ENCODE measurements at places on chromosomes 3 and 15. TPM values are rescaled to one million over a fixed set of nuclear protein-coding genes. Genes with fewer than 3 reads are reported as not detected.

Gene INKA1
- total RNA-seq: 2.9 TPM

Gene MYO5C
- 2.3 TPM for total RNA-seq

Gene SLC28A1
- total RNA-seq: 0.46 TPM

Gene SKOR1
- total RNA-seq: 0.11 TPM

Gene MESP2
- total RNA-seq: 0.13 TPM

Gene RPSA
- total RNA-seq: 389 TPM

Gene CHRNB4
- not detected for total RNA-seq

Gene GPR62
- total RNA-seq: not detected

Gene ZNF502
- total RNA-seq: 4.1 TPM

Gene PARP16
- 4.4 TPM for total RNA-seq

Gene CPNE9
- total RNA-seq: not detected

GRCh38 chr3:195039180-195039843 lies 231.6 kb downstream of the XXYLT1 start:
- no peak for DNase-seq

- no peak for DNase-seq
Observed at GRCh38 chr3:144636833-144637232, 665.2 kb downstream of the DIPK2A start.

GRCh38 chr15:99907698-99908097 lies 174.5 kb upstream of the LYSMD4 start:
- no peak for DNase-seq

DNA sequence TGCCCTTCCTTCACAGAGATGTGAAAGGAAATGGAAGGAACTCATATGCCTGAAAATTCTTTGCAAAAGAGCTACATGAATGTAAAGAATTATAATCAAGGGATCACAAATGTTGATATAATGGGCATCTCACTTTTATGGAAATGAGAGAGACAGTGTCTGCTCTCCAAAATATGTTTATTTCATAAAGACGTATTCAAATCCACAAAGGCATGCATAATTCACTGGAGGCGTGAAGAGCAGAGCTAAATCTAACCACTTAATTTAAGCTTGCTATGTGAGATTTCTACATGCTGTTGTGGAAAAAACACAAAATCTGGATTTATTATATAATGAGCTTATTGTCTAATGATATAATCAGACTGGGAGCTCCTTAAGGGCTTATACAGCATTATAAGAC lies 469.1 kb downstream of the RAP2B start:
- DNase-seq: no peak

- no peak for DNase-seq
Observed at GRCh38 chr3:52531860-52532516, 1.7 kb downstream of the NT5DC2 start.

GRCh38 chr15:69806287-69806915 lies 291.3 kb downstream of the TLE3 start:
- DNase-seq: no peak

GRCh38 chr3:107682580-107682979 lies 159.8 kb downstream of the BBX start:
- DNase-seq: no peak

- no peak for DNase-seq
Observed at GRCh38 chr3:111794711-111795110, 64.4 kb upstream of the PHLDB2 start.

DNA sequence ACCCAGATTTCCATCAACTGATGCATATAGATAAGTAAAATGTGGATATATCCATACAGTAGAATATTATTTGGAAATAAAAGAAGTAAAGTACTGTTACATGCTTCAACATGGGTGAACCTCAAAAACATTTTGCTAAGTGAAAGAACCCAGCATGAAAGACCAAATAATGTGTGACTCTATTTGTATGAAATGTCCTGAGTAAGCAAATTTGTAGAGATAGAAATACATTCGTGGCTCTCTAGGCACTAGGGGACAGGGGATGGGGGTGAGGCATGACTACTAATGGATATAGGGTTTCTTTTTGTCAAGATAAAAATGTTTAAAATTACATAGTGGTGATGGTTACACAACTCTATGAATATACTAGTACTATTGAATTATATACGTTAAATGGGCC lies 163.7 kb downstream of the KLHL25 start:
- no peak for DNase-seq

DNA sequence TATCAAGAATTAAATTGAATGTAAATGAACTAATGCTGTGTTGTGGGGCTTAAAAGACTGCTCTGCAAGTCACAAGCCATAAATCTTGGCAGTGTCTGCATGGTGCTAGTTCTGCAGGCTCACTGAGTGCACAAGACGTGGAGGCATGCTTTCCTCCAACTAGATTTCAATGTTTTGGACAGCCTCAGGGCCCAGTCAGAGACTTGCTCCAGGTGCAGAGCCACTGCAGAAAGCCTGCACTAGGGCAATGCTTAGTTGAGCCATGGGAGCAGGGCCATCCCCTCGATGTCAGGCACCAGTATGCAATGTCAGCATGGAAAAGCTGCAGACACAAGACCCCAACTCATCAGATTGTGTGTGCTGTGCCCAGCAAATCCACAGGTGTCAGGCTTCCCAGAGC lies 234.5 kb upstream of the CDIN1 start:
- no peak for DNase-seq

- no peak for DNase-seq
Observed at GRCh38 chr3:100776746-100777145, 67.5 kb downstream of the TFG start.

DNA sequence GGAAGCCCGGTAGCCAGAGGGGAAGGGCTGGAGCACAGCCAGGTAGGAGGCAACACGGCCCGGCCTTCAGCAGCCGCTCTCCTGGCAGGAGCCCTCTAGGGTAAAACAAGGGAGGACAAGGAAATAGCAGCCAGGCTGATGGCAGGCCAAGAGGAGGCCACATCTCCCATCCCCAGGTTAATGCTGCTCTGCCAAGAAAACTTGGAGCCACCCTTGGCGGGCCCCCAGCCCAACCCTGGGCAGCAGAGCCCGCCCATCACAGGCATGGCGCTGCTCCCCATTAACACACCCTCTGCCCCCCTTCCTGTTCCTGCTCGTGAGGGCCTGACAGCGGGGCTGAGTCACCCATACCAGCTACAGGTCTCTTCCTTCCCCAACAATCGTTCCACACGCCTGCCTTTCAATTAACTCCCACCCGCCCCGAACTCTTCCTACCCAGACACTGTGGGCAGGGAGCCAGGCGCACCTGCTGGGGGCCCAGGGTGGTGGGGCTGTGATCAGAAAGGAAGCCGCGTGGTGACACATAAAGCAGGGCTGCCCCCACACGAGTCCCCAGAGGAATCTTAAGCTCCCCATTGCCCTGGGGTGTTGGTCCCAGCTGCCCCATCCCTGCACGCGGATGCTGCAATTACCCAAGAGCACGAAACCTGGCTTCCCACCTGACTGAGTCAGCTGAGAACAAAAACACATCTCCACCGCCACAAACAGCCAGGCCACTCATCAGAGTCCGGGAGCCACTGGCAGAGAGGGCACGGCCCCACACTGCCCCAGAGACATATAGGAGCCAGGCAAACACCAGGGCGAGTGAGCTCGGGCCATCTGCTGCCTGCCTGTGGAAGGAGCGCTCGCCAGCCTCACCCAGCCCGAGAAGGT lies at the start of gene C15orf62:
Gene C15orf62 (plus strand): TSS at position 707 of the 873 bp plus-strand sequence. CDS start 516 bp downstream, outside the sequence.
- DNase-seq: no peak

DNA sequence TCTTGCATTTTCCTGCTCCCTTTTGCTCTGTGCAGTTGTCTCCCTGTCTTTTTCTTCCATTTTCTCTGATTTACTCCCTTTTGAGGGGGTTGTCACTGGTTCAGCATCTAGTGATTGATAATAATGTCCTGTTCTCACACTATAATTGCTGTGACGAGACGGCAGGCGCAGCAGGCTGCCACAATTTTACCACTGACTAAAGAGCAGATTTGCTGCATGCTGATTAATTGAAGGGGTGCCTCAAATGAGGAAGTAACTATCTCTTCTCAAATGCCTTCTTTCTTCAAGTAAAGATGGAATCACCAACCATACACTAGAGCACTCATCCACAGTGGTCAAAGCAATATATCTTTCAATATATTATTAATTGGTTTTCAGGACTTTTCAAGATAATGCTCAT lies 219.3 kb downstream of the CBLB start:
- no peak for DNase-seq

DNA sequence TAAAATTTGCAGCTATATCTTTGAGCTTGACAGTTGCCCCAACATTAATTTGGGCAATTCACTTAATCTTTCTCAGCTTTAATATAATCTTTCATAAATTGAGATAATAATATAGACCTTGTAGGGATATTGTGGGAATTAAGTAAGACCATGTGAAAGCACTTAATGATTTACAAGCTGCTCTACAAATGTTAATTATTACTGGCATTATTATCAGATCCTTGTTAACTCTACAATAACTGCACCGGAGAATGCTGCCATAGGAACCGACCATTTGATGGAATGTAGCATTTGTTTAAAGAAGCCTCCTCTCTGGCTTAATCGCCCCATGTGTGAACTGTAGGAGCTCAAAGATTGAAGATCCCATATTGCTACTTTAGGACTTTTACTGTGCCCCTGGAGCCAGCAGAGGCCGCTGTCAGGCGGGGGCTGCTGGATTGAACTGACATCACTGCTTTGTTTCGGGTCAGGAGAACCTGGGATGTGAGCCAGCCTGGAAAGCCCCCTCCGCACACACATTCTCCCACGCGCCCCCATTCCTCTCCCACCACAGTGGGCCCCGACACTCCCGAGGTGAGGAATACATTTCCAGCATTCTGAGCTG lies 154.2 kb upstream of the TNIK start:
- DNase-seq: no peak

DNA sequence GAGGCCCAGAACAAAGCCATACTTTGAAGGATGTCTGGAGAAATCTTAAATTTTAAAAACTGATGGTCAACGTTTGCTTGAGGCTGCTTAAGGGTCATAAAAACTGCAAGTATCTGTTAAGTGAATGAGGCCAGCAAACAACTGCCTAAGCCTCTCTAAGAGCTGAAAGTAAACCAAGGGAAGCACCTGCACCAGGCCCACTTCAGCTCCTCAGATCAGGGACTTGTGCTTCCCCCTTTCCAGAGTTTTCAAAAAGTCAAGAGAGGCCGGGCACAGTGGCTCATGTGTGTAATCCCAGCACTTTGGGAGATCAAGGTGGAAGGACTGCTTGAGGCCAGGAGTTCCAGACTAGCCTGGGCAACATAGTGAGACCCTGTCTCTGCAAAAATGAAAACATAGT lies 9.1 kb downstream of the FBXL22 start:
- DNase-seq: no peak

DNA sequence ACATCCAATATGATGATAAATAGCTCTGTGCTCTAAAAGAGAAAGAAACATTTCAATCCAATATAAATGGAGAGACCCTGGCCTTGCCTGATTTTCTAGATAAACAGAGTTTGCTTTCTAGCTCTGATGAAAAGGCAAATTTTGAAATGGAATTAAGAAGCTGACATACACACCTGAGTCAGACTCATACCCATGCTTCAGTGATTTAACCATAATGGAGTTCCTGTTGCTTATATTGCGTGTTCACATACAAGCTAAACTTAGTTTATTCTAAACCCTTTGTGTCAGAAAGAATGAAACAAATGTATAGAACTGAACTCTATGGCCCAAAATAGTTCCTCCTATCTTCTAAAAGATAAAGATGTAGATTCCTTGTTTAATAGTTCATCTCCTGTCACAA lies 760.8 kb upstream of the ARPP21 start:
- DNase-seq: no peak

GRCh38 chr3:27456554-27456953 lies 27.6 kb downstream of the SLC4A7 start:
- no peak for DNase-seq

DNA sequence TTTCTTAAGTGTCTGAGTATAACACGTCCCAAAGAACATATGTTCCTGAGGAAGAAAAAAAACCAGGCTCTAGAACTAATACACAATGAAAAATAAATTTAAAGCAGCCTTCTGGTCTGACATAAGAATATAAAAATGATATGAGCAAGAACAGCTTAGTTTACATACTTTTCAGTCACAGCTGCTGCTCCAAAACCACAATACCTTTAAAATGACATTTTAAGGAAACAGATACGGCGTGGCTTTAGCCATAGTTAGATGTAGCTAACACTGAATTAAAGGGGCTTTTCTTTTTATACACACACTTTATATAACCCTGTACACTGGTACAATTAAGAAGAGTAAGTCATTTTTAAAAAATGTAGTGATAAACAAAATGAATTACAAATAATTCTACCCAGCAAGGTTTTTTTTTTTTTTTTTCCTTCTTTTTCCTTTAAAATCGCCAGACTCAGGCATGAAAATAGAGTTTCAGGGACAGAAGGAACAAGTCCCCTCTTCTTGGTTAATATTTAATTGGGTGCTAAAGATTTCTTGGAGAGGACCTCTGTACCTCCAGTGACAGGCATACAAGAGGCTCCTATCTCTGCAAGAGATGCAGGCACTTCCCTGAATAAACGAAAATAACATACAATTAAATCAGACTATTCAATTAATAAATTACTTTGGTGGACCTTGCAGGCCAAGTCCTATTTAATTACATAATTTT lies 265.6 kb downstream of the FOXP1 start:
- no peak for DNase-seq

GRCh38 chr3:131386429-131387165 lies 5.0 kb downstream of the NUDT16 start:
- DNase-seq: peak; percentile 80

DNA sequence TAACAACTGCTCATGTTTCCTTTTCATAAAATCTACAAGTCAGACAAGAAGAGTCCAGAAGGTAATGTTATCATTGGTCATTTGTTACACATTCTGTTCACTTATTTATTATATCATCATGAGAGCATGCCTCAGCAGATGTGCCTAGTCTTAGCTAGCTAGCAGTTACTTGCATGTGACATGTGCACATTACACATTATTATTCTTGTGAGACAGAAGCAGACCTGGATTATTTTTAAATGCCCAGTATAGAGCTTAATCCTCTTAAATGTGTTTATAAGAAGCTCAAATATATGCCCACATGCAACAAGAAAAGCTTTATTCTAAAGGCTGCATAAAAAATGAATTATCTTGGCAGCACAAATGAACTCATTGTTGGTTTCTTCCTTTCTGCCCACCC lies 12.6 kb downstream of the YEATS2 start:
- DNase-seq: no peak

- DNase-seq: no peak
Observed at GRCh38 chr3:6791161-6791560, 69.8 kb upstream of the GRM7 start.

DNA sequence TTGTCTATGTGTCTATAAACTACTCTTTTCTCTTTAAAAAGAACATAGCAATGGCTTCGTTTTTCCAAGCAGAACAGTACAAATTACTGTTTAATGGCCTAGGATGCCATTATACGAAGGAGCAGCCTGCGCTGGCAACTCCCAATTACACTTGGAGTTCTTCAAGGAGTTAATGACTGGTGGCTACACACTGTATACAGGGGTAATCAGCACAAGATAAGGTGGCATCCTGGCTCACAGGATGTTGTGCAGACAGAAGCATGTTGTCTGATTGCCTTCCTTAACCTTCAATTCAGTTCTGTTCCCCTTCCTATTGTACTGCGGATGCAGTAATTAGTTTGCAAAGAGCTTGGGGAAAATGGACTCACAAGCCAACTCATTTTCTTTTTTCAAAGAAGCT lies 250.7 kb upstream of the ROBO2 start:
- DNase-seq: no peak

GRCh38 chr3:8773941-8774542 lies 4.6 kb upstream of the OXTR start:
- no peak for DNase-seq

GRCh38 chr3:78670746-78671145 lies 1097.1 kb downstream of the ROBO1 start:
- DNase-seq: no peak
